ENCODE measurements at places on chromosomes 2 and 18.

DNA sequence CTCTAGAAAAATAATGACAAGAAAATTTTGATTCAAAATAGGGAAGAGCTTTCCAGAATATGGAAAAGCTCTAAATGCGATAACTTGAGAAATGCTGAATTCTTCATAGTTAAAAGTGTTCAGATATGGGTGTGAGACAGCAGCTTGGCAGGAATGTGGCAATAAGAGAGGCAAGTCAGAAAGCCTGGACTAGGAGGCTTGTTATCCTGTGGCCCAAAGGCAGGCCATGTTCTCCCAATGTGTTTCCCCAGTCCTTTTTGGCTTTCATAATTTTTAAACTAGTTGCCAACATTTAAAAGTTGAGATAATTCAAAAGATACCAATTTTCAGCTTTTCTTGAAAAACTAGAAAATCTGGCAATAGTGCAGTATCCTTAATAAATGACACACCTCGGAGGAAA is 366.3 kb upstream of the FANCL start:
- no peak for DNase-seq

DNA sequence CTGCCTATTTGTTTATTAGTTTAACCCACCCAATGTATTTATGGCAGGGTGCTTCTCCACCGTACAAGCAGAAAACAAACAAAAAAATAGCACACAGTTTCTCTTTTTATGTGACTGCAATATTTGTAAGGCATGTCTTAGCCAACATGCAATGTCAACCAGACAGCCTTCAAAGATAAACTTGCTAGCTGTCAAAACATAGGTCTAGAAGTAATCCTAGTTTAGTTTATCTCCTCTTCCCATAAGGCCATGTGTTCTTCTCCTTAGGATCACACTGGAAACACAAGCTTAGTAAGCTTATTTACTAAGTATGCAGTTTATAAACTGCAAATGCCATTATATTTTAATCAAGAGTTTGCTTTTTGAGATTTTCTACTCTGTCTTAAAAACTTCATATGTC is 75.6 kb downstream of the LDAH start:
- no peak for DNase-seq

GRCh38 chr2:239533569-239534316 is 132.9 kb upstream of the HDAC4 start:
- no peak for DNase-seq

- no peak for DNase-seq
These were observed 40.8 kb upstream of the CYP1B1 start for GRCh38 chr2:38116762-38117161.

DNA sequence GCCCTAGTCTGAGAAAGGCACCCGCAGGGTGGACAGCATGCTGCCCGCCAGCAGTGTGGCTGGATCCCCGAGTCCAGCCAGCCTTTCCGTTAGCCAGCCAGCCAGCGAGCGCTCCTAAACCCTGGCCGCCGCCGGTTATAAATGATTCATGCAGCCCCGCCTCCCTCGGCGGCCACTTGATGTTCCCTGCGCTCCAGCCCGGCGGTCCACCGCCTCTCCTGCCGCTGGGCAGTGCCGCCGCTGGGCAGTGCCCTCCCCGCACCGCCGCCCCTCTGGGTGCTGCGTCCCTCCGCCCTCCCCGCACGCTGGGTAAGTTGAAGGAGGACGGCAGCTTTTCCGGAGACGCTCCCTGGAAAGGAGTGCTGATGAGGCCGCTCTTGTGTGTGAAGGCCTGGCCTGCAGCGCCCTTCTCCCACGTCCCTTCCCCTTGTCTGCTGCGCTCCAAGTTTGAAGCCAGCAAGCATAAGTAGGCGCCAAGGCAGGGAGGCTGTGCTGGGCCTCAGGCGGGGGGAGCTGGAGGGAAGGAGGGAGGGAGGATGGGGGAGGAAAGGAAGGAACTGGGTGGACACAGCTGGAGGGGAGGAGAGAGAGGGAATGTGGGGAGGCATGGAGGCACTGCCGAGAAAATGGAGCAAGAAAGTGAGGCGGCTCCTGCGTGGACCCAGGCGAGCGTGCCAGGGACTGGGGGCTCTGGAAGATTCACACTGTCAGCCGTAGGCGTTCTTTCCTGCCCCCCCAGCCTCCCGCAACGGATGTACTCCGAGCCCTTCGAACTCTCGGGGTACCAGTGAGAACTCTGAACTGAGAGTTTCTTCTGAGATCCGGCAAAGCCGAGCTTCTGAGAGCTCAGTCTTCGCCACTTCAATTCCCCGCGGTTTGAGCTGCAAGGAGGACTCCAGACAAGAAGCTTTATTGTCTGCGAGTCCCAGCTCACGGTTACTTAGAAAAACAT is 131.9 kb downstream of the GLI2 start:
- no peak for DNase-seq

- DNase-seq: no peak
These were observed at the start of gene NEURL3 for GRCh38 chr2:96505231-96505889. TSS of gene NEURL3 (minus strand) at chr2:96505357. CDS start at chr2:96505286, 71 bp downstream.

- DNase-seq: no peak
These were observed 11.3 kb downstream of the TMEM247 start for GRCh38 chr2:46490521-46491141.

DNA sequence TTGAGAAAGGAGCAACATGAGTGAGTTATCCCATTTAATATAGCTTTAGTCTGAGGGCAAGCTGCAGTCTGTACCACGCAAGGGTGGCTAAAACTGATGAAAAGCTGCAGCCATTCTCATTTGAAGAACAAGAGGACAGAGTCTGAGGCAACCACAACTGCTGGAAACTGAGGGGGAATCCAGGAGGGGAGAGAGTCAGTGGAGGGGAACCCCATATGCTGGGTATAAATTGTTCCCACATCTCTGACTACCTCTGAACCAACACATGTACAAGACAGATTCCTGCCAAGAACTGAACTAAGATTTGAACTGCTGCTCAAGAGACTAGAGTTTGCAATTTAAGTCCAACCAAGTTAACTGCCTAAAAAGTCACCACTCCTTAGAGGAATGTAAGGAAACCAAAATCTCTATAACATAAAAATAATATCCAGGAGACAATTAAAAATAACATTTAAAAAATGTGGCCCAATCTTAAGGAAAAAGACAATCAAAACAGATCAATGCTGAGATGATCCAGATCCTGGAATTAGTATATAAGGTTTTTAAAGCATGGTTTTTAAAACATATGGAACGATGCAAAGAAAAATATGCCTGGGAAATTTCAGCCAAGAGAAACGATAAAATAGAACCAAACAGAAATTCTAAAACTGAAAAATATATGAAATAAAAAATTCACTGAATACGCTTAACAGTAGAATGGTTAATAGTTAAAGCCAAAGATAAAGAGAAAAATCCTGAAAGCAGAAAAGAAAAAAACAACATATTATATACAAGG is 11.2 kb downstream of the CWC22 start:
- DNase-seq: no peak

DNA sequence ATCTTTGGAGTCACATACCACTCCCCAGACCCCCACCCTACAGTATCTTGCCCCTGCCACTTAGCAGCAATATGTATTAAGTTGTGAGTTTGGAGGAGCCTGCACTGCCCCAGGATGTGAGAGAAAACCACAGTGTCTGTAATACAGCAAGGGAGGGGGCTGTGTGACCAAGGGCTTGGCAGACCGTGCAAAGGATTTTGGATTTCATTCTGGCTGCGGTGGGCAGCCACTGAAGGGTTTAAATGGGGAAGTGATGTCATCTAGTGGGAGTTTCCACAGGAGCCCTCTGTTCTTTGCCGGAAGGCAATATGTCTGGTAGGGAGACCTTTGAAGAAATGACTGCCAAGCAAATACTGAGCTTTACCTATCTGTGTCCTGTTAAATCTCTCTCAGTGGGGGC is 202.4 kb downstream of the FHOD3 start:
- no peak for DNase-seq

GRCh38 chr2:42881732-42882131 is 89.3 kb upstream of the HAAO start:
- DNase-seq: no peak

DNA sequence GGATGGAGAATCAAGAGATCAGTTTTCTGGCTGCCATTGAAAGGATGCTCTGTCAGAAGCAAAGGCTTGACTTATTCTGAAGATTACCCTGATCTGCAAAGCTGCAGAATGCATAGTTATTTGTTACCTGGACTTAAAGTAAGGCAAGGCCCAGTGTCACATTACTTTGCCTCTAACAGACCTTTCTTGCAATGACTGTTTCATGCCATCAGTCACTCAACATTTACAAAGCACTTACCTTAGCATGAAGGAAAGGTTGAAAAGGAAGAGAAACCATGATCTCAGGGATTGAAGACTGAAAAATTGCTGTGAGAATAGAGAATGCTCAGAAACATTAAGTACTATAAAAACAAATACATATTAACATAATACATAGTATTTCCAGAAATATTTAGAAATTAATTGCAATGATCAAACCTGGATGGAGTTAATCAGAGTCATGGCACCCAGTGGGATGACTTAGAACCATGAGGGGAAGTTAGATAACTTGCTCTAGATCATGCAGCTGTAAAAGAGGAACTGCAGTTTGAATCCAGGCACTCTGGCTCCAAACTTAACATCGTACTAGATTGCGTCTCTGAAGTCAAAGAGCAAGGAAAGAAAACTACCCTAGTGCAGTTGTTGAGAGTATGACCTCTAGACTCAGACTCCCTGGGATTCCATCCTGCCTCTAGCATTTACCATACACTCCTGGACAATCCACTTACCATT is 26.5 kb upstream of the FAM117B start:
- DNase-seq: no peak

DNA sequence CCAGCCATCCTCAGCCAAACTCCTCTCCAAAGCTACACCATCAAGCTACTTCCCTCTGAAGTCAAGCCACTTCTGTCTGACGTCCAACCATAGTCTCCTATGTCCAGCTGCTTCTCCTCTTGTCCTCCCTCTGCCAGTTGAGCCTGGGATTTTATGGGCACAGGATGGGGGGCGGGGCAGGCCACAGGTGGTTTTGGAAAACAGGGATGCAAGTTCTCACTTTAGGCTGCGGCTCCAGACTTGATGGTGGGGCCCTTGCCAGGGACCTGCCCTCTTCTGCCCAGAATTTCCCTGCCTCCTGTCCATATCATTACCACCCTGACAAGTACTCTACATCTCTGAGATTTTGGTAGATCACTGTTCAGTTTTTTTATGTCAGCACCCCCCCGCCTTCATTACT is 41.6 kb downstream of the TEX51 start:
- no peak for DNase-seq

DNA sequence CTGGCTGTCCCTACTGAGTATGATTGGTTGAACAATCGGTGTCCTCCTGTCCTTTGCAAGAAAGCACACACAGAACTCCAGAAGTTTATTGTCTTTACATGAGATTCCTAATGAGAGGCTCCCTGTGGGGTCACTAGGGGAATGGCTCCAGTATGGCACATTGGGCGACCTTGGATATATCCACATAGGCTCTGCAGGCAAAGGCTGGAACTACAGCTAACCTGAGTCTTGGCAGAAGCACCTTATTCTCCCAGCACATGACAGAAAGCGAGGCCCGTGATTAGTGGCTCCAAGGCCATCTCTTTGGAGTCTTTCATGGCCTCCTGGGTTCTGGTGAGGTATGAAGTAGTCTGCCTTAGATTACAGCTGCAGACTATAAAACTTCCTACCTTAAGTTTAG is 49.0 kb downstream of the ZDBF2 start:
- no peak for DNase-seq

DNA sequence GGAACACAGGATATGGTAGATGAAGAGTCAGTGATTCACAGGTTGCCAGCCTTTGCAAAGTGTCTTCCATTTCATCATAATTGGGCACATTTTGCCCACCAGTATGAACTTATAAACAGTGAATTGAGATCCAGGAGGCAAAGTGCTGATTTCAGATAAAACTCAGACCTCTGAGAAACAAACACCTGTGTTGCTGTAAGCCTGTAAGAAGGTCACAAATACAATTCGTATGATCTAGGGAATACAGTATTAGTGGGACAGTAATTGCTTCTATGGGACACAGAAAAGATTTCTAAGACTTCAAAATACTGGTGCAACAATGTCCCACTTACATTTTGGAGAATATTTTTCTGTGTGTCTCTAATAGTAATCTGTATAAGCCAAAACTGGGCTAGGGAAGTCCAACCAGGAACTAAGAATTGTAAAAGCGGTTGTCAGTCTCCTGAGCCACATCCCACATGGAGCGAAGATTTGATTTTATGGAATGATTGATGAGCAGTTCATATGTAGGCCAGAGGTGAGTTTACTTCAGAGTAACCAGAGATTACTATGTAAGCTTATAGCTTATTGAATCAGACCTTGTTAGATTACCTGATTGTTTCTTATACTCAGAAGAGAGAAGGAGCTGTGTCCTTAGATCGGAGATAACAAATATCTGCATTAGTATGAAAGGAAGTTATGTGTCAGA is 728.4 kb downstream of the LRRTM4 start:
- DNase-seq: no peak

DNA sequence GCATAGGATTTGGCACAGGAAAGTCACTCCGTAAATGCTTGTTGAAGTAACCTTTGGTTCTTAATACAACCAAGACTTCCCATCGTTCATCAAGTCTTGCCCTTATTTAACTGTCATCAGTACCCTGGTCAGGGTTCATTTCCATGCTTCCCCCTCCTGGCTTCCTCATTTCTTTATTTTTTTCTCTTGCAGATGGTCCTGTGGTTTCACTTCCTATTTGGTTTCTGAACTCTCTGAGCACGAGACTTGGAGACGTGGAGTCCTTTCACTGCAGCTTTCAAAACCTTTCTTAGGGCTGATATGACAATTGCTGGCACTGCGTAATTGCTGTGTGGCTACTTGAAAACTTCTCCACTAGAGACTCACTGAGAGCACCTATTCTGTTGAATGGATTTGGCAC is 59.9 kb upstream of the PID1 start:
- no peak for DNase-seq

GRCh38 chr2:144990661-144991060 is 470.7 kb upstream of the ZEB2 start:
- DNase-seq: no peak

DNA sequence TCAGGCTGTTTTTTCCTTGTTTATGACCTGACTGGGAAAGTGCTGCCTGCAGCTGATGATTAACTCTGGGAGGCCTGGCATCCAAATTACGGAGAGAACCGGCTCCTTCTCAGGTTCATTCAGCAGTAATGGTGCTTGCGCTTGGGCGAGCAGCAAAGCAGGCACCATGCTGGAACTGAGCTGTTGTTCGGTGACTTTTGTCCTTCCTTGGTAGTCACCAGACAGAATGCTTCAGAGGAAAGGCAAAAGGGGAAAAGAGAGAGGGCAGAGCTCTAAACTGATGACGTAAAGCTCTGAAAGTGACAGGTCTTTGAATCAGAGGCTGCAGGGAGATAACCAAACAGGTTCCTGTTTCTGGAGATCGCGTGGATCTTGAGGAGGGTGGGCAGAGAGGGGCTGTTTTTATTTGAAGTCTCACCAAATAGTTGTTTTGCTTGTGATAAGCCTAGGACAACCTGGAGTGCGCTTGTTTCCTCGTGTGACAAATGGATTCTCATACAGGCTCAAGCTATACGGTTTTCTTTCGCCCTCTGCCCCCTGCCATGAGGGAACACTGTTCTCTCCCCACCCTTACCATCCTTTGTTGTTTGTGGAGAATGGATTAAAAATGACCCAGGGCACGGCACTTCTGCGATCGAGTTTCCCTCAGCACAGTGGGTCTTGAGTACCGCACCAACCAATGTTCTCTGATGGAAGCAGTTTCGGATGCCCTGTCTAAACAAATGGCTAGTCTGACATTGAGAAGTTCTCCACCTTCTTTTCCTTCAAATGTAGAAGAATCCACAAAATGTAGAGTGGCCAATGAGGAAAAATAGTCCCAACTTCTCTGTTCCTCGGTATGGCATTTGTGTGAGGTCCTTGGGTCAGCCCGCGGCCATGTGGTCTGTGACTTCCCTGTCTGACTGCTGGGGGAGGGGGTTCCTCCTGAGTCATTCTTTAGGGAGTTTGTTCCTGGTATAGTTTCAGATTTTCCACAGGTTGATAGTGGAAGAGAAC is 1.3 kb downstream of the RASGRP3 start:
- peak; percentile 11 for DNase-seq

All from activated T-cell treated with anti-CD3 and anti-CD28 coated beads for 48 hours (primary cell).